ENCODE measurements at places on chromosomes 2 and 18.

GRCh38 chr2:24566209-24566608 is 75.2 kb downstream of the NCOA1 start:
- DNase-seq: no peak

GRCh38 chr2:114814355-114814754 is 371.9 kb downstream of the DPP10 start:
- no peak for DNase-seq

GRCh38 chr2:233919938-233920337 is 2.8 kb downstream of the TRPM8 start:
- DNase-seq: no peak

DNA sequence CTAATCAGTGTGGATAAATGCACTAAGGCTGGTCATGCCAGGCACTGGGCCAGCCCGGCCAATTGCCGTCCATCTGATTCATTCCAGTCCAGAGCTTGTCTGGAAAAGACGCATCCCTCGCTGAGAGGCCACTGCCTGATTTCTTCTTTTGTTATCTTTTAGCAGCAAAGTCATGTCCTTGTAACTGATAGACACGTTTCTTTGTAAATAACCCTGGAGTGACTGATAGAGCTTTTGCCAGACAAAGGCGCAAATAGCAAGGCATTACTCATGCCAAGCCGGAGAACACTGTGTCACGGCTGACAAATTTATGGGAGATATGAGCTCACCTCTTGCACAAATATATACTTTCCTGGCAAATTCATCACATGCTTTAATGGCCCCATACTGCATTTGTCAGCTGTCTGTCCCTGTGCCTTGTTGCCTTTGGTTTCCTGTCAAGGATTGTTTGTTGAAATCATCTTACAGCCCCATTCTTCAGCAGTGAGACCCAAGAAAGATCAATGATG is 164.4 kb downstream of the ETAA1 start:
- no peak for DNase-seq

DNA sequence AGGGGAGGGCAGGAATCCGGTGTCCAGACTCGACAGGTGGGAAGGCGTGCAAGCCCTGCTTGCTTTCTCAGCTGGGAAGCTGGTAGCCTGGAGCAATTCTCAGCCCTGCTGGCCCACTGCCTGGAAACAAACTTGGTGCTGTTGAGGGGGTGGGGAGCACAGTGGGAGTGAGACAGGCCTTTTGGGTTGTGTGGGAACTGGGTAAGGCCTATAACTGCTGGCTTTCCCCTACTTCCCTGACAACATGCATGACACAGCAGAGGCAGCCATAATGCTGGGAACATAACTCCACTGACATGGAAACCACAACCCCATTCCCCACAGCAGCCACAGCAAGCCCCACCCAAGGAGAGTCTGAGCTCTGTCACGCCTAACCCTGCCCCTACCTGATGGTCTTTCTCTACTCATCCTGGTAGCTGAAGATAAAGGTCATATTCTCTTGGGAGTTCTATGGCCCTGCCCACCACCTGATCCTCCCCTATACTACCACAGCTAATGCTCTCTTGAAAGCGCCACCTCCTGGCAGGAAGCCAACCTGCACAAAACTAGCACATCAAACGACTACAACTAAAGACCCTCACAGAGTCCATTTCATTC is 122.9 kb upstream of the ACVR1C start:
- peak; percentile 5 for DNase-seq

- no peak for DNase-seq
Observed at GRCh38 chr2:61943251-61943650, 37.8 kb downstream of the COMMD1 start.

GRCh38 chr2:215431290-215431689 is 4.6 kb downstream of the FN1 start:
- no peak for DNase-seq

GRCh38 chr18:79064228-79064627 is 5.0 kb upstream of the ATP9B start:
- no peak for DNase-seq

GRCh38 chr2:111140815-111141214 is 20.1 kb downstream of the BCL2L11 start:
- no peak for DNase-seq

DNA sequence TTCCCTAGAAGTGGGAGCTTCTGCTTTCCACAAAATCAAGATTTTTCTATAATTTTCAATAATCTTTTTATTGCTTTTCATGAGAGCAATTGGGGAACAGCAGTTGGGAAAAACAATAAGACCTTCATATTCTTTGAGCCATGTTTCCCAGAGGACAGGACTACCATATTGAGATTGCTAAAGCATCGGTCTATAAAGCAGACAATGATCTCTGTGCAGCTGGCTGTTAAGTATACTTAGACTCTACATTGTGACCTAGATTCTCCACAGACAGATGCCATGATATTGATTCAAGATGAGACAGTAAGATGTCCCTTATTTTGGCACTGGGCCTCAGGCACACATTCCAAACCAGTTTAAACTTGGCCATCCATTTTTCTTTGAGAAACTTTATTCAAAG is 1178.7 kb downstream of the SUCLG1 start:
- no peak for DNase-seq

GRCh38 chr2:19292007-19292406 is 66.4 kb downstream of the OSR1 start:
- DNase-seq: no peak

- DNase-seq: no peak
Observed at GRCh38 chr2:10009811-10010781, 33.3 kb upstream of the KLF11 start.

DNA sequence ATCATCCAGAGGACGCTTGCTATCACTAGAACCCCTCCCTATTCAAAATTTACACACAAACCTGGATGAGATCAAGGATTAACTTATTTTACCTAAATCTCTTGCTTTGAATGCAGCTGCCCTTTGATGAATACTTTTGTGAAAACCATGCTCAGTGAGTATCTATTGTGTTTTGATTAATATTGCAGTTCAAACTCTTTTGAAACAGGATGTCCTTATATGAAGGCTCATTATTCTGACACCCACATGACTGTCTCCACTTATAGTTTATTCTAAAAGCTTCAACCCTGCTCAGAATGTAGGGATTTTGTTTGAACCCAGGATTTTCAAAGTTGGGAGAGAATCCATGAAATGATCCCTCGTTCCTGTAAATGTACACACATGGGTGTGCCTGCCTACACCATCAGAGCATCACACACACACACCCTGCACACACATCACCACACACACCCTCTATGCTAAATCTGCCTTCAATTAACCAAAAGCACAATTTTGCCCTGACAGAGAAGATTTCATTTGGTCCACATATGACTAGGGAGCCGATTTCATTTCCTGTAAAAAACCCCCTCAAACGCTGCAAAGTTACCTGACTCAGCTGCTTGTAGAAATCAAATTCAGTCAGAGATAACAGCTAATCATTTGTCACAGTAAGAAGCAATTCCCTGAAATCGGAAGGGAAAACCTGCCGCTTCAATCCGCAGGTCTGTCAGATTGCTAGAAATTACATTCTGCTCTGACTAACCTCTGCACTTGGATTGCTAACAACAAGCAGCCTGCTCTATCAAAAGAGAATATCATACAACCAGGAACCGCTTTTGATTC is 65.2 kb downstream of the ZEB2 start:
- DNase-seq: no peak

- DNase-seq: no peak
Observed at GRCh38 chr2:113390124-113390849, 47.2 kb upstream of the ZNG1B start.

GRCh38 chr2:36564377-36564930 is 33.5 kb downstream of the FEZ2 start:
- DNase-seq: no peak

GRCh38 chr2:235411905-235412485 is 81.8 kb upstream of the AGAP1 start:
- no peak for DNase-seq

GRCh38 chr2:133959066-133959465 is 294.8 kb upstream of the MGAT5 start:
- DNase-seq: no peak

DNA sequence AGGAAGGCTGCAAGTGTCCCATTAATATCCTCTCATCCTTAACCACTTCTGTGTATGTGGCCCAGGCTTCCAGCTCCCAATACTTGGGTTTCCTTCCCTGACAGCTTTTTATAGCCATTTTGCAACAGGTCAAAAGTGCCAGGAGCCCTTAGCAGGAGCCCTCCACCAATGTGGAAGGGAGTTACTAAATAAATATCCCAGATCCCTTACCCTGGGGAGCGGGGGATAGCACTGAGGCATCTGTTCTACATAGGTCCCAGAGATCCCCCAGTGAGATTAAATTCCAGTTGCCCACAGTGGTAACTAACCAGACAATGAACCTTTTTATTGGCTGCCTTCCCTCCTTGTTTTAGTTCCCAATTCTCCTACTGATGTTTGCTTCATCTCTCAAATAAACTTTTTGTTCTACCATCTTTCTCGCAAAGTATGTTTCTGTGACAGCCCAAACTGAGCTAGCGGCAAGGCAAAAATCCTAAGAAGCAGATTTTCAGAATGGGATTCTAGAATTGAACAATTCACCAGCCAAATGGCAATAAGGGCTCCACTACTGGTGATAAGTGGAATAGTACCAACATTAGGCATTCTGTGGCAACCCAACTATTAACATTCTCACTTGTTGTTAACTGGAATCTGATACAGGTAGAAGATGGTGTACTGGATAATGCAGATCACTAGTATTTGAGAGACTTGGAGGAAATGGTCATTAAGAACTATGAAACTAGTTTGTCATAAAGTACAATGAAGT is 83.9 kb upstream of the MAPRE2 start:
- no peak for DNase-seq

GRCh38 chr2:68861330-68861729 is 9.9 kb downstream of the BMP10 start:
- no peak for DNase-seq

Measured in activated CD4-positive, CD25-positive, alpha-beta regulatory T cell (primary cell).